ENCODE measurements at places on chromosomes 3 and 15.

GRCh38 chr3:149119466-149119865 lies 10.0 kb upstream of the HPS3 start:
- no peak for DNase-seq

GRCh38 chr15:66040211-66040892 lies 171.1 kb downstream of the RAB11A start:
- DNase-seq = no peak

DNA sequence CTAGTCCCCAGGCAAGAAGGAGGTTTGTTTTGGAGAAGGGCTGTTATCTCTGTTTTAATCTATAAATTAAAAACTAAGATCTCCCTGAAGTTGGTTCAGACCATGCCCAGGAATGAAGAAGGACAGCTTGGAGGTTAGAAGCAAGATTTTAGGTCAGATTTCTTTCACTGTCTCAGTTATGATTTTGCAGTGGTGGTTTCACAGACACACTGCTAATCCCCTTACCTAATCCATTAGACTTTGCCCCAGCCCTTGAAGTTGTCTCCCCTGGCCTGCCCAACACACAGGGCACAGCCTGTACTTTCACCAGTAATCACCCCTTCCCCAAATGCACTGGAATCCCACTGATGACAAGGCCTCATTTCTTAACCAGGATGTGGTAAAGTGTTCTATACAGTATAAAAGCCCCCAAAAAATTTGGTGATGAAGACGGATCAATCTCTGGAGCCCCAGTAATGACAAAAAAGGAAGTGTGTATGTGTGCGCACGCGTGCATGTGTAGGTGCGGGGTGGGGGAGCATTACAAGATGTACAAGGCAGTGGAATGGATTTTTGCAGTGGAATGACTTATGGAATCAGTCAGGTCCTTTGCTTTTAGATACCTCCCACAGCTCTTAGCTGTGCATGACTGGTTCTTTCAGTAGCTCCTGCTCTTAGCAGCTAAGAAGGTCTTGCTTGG lies 73.1 kb upstream of the TERB2 start:
- no peak for DNase-seq

GRCh38 chr3:40770061-40770460 lies 245.3 kb downstream of the ZNF621 start:
- no peak for DNase-seq

- peak; percentile 37 for DNase-seq
Observed at GRCh38 chr3:151580591-151580990, 119.7 kb upstream of the IGSF10 start.

GRCh38 chr3:159870723-159871122 lies 117.9 kb upstream of the IL12A start:
- no peak for DNase-seq

- no peak for DNase-seq
Observed at GRCh38 chr15:62572797-62573196, 407.7 kb upstream of the C2CD4B start.

DNA sequence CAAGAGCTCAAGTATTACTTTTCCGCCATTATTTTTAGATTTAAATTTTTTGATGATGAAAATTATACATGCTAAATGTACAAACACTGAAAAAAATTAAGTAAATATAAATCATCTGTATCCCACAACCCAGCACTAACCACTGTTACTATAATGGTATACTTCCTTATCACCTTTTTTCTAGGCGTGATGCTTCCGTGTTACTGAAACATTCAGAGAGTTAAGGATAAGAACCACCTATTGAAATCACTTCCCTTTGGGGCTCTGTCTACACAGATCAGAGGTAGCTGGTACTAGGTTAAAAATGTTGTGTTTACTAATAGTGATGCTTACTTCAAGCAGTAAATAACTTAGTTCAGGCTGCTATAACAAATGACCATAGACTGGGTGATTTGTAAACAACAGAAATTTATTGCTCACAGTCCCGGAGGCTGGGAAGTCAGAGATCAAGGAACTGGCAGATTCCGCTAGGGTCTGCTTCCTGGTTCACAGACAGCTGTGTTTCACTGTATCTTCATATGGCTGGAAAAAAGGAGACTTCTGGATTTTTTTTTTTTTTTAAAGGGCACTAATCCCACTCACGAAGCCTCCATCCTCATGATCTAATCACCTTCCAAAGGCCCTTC lies 6.4 kb downstream of the SNX4 start:
- no peak for DNase-seq

- DNase-seq = peak; percentile 36
Observed at GRCh38 chr15:94743668-94744067, 512.3 kb downstream of the MCTP2 start.

- no peak for DNase-seq
Observed at GRCh38 chr3:157868946-157869345, 237.3 kb downstream of the SHOX2 start.

GRCh38 chr3:126530171-126531050 lies 6.5 kb downstream of the CHST13 start:
- no peak for DNase-seq

DNA sequence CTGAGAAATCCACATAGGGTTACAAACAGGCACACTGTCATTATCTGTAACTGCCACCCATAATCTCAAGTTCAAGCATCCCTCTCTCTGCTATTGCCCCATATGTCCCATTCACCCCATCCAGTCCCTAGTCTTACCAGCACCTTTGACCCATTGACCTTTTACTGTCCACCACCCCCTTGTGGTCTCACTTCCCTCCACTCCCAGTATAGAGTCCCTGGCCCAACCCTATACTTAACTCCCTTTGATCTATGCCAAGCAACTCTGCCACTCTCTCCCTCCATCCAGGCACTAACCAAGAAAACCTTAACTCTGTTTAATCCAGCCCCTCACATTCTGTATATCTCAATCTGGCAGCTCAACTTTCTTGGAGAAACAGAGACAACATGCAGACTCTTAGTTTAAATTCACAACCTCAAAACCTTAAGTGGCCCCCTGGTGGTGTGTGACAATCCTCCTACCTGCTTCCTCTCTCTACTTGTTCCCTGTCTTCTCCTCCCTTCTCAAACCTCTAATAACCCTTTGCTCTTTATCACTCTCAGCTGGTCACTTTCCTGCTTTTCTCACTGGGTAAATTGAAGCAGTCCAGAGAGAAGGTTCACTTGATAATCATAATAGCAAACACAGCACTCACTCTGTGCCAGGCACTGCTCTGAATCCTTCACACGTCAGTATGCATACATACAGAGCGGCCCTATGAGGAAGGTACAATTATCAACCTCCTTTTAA lies 162.7 kb downstream of the STT3B start:
- DNase-seq = no peak

DNA sequence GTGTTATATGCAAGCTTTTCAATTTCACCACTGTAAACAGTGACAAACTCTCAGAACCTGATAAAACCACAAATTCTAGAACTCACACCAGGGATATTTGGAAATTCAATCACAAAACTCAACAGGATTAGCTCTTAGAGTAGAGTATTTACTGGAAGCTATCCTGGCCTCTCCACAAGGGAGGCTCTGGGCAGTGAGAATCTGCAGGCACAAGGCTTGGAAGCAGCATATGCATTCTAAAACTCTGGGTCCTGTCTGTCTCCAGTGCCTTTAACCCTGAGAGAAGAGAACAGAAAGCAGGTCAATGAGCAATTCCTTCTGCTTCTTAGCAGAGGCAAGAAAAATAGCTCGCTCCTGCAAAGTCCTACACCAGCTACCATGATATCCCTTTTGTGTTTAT lies 23.4 kb downstream of the PLSCR4 start:
- no peak for DNase-seq

DNA sequence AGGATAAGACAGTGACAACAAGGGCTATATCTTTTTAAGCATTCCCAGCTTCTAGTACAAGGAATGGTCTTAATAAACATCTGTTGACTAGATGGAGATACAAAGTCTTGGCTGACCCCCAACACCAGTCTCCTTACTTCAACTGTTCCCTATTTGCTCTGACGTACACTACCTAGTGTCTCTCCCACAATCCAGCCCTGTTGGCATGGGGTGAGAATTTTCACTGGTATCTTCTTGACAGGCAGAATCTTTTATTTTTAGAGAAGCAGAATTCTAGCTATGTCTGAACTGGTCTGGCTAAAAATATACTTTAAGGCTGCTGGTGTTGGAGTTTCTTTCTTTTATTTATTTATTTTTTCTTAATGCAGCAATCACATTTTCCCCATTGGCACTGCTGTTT lies 82.0 kb downstream of the ETFA start:
- no peak for DNase-seq

- DNase-seq = no peak
Observed at GRCh38 chr3:166307756-166308350, 470.6 kb upstream of the BCHE start.

DNA sequence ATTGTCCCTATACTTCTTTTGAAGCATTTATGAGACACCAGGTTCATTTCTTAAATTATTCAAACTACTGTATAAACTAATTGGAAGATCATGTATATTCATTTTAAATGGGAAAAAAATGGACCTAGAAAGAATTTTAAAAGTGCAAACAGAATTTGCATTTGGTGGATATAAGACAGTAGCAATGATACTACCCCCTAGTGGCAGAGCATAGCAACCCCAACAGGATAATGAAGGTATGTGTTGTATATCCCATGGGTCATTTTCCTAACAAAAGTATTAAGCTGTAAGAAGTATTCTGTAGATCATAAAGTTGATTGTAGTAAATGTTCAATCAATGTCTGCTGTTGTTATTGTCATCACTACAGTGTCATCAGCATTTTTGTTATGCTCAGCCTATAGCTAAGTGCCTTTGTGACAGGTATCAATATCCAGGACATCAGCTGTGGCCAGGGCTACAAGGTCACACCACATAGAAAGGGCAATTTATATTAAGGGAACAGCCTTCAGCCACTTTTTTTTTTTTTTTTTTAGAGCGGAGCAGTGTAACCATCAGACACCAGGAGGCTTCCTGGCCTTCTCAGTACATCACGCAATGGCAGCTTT lies 175.8 kb downstream of the FOXB1 start:
- no peak for DNase-seq

All from epithelial cell of prostate (primary cell).